NCI-H2081 (cell line): ENCODE measurements at places on chromosomes 7 and 10.

- peak; percentile 38 for DNase-seq
Observed at GRCh38 chr7:157009778-157010587, 480 bp downstream of the MNX1 start.

GRCh38 chr7:133310232-133310862 lies 57.5 kb downstream of the EXOC4 start:
- DNase-seq = peak; percentile 97

- no peak for DNase-seq
Observed at GRCh38 chr7:51244885-51245284, 71.7 kb downstream of the COBL start.

- peak; percentile 26 for DNase-seq
Observed at GRCh38 chr10:125159932-125160855, at the start of gene CTBP2. Gene CTBP2 (minus strand): TSS chr10:125160563.

- DNase-seq = no peak
Observed at GRCh38 chr7:82562716-82563404, 119.3 kb upstream of the CACNA2D1 start.
